ENCODE measurements at places on chromosomes 2 and 18.

GRCh38 chr2:111053266-111053665 is 67.4 kb upstream of the BCL2L11 start:
- no peak for DNase-seq

DNA sequence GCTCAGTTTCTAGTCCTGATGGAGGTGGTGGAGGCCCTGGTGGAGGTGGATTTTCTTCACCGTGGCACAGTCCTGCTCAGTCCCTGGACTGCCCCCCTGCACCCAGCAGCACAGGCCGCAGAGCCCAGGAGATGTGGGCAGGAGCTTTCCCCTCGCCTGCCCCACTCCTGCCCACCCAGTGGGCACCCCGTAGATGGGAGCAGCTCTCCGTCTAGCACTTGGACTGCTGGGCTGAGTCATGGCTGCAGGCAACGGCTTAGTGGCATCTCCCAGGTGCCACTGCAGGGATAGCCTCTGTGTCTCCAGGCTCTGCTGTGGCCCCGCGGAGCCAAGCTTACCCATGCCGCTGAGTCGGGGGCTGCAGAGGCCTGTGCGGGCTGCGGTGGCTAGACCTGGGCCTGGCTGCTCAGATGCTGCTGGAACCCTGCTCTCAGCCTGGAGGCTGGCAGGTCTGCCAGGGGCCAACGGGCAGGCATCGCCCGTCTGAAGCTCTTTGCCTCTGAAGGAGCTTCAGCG is 92.3 kb upstream of the CTDP1 start:
- DNase-seq: no peak

DNA sequence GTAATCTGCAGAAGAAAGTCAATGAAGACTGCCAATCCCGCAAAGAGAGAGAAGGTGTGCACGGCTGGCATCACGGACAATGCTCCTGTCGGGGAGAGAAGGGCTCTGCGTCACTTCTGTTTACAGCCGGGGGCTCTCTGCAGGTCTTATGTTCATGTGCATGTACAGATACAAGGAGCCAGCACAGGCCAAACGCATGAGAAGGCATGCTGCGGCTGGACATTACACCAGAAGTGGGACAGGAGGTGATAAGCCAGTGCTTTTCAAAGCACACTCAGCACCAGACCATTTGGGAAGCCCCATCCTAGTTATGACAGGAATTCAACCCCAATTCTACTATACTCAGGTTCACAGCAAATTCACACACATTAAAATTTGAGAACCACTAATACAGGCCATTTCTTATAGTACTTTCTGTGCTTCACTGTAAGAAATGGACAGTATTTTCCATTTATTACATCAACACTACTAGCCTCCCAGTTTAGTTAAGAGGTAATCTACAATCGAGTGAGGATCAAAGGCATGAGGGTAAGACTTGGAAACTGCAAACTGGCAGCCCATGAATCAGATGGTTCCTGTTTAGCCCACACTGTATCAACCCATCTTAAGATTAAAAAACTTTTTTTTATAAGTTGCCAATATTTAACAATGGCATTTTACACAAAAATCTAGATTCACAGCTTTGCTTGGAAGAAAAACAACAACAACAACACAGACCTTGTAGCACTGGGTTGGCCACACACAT is 38.2 kb downstream of the RMC1 start:
- DNase-seq: no peak

GRCh38 chr18:8937160-8938094 is 165.1 kb upstream of the NDUFV2 start:
- no peak for DNase-seq

DNA sequence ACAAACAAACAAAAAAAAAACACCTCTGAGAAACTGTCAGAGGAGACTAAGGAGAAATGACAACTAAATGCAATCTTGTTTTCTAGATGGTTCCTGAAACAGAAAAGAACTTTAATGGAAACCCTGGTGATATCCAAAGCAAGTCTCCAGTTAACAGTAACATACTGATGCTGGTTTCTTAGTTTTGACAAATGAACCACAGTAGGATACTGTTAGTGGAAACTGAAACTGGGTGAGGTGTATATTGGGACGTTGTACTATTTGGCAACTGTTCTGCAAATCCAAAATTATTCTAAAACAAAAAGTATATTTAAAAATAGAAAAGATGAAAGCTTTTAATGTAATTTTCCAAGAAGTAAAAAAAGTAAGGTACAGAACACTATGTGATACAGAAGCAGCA is 11.4 kb downstream of the SESTD1 start:
- DNase-seq: no peak

DNA sequence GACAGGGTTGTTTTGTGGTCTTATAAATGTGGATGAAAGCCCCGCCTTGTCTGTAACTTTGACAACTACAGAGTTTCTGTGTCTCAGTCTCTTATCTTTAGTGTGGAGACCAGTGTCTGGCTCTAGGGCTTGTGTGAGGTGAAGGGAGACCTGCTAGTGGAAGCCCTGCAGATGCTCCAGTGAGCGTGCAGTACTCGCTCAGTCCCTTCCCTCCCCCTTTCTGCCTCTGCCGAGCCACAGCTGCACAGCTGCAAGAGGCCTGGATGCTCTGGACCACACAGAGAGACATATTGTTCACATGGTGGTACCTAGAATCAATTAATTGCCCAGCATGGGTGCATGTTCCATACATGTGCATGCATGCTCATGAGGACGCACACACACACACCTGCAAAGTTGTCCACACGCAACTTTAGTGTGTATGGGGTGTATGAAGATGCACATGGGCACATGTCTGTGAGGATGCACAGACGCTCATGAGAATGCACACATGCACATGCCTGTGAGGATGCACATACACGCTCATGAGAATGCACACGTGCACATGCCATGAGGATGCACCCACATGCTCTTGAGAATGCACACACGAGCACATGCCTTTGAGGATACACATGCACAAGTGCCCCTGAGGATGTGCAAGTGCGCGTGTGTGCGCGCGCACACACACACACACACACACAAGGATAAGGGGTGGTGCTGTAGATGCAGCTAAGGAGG is 282.1 kb upstream of the HS6ST1 start:
- DNase-seq: no peak

DNA sequence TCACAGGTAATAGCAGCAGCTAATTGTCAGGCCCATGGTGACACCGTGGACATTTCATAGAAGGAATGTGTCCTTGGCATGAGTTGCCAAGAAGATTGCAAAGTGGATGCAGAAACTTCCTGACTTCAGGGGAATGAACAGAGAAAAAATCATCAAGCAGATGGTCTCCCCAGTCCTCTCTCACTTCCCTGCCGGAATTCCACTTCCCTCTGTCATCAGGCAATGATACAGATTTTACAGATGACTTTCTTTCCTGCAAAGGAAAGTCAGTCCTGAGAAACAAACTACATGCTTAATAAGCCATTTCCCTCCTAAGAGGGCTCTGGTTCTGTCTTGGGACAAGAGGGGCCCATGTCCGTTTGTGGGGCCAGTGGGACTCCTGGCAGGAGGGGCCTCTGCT is 45.7 kb downstream of the KCNF1 start:
- no peak for DNase-seq

- no peak for DNase-seq
Observed at GRCh38 chr2:233262562-233262961, 11.1 kb downstream of the ATG16L1 start.

DNA sequence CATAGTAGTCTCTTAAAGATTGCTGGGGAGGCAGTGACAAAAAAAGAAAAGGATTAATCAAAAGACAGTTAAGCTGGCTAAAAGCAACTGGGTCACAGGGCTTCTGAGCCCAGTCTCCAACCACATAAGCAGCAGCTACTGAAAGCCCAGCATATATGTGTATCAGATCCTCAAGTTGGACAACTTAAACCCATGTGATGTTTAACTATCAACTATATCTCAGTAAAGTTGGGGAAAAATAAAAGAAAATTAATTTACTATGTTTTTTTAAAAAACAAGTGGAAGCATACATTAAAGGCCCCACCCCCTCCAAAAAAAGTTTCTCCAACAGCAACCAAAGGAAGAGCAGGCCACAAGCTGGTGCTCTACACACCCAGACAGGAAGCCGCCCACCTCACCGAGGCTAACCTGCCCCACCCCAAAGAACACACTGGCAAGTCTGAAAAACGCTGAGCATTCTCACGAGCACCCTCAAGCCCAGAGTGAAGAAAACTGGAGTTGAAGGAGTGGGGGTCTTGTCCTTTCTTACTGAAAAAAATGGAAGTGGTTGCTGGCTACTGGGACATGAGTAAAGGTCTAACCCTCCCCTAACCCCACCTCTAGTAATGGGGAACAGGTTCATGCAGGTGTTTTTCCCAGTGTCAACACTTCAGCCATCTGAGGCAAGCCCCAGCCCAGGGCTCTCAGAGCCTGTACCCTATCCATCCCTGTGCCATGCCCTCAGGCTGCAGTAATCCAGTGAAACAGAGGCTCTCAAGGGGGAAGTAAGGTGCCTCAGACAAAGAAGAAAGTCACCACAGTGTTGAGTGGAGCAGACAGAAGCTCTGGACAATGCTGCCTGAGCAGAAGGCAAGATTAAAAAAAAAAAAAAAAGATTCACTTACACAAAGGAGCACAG is 106.3 kb downstream of the GYPC start:
- peak; percentile 40 for DNase-seq

DNA sequence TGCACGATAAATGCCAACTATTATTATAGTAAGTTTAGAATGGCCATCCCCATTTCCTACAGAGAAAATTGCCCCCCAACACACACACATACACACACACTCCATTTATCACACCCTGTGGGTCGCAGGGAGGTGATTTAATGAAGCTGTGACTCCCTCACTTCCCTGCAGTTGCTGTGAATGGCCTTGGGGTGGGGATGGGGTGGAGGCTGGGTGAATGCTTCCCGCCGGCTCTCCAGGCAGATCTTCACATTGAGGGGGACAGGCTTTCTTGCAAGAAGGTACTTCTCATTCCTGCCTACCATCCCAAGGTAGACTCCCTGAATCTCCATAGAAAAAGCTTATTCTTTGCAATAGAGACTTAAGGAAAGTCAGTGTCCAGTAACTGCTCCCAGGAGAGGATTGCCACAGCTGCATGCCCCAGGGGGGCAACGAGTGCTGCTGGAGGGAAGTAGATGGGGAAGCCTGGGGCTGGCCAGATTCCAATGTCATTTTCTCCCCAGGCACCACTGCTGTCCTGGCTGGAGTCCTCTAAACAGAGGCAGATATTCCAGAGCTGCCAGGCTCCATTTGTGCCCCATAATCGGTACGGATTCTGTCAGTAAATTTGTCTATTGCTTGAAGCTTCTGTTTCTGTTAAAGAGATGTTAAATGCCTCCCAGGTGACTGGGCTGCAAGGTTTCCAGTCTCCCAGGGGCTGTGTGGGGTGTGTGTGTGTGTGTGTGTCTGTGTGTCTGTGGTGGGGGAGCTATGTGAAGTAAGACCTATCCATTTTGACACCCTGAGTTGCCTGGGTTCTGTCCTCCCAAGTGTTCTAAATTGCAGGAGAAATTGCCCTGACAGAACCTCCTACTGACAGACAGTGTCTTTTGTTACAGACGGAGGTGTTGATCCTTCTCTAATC is 265.5 kb downstream of the SRBD1 start:
- no peak for DNase-seq

GRCh38 chr2:201231781-201232466 is 28.4 kb upstream of the CASP8 start:
- DNase-seq: peak; percentile 89
